ENCODE measurements at places on chromosomes 3 and 15.

GRCh38 chr3:27585429-27585828 is 101.2 kb upstream of the SLC4A7 start:
- peak; percentile 84 for DNase-seq

- no peak for DNase-seq
These were observed 13.5 kb upstream of the MECOM start for GRCh38 chr3:169676925-169677537.

GRCh38 chr15:78264304-78265136 is at the start of gene DNAJA4:
DNAJA4 (plus strand) TSS chr15:78264562; CDS start chr15:78264764, 202 bp downstream.
- DNase-seq, result no peak

- no peak for DNase-seq
These were observed 176.7 kb upstream of the TLE3 start for GRCh38 chr15:70274255-70274880.

GRCh38 chr3:39132096-39133092 is 21.0 kb downstream of the CSRNP1 start:
- no peak for DNase-seq

DNA sequence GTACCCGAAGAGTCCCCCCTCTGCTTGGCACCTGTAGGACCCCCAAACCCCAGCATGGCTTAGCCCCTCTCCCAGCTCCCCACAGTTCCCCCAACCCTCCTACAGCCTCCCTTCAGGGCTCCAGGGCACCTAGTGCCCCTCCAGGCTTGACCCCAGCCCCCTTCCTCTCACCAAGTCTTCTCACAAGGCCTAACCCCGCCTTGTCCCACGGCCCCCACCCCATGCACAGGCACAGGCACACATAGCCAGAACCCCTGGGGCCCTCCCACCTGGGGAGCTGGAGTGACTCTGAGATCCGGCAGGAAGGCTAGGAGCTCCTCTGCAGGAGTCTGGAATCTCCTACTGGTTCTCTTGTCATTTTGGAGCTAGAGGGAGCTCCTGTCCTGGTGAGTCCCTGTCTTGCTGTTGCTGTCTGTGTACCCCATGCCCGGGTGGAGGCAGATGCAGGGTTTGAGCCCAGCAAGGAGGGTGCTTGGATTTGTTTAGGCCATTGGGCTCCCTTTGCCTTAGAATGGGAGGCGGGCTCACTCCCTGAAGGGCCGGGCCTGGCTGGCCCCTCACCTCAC is 39.6 kb downstream of the KLF13 start:
- no peak for DNase-seq

- no peak for DNase-seq
These were observed 9.6 kb upstream of the SMARCC1 start for GRCh38 chr3:47791193-47791855.

DNA sequence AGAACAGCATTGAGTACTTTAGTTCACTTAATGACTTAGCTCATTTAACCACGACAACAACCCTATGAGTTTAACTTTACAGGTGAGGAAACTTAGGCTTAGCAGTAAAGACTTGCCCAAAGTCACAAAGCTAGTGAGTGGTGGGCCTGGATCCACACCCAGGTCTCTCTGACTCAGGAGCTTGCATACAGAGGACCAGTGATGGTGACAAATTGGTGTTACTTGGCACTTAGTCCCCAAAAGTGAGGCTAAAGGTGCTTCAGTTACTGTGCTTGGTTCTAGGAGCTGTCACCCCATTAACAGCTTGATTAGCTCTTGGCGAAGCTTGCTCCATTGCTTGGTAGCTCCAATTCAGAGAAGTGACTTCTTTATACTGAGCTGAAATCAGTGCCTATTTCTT is 6.1 kb downstream of the CELF6 start:
- DNase-seq, result no peak

GRCh38 chr3:147431751-147432150 is 22.6 kb downstream of the ZIC1 start:
- no peak for DNase-seq

GRCh38 chr3:60737633-60738399 is 513.4 kb downstream of the FHIT start:
- DNase-seq, result no peak

DNA sequence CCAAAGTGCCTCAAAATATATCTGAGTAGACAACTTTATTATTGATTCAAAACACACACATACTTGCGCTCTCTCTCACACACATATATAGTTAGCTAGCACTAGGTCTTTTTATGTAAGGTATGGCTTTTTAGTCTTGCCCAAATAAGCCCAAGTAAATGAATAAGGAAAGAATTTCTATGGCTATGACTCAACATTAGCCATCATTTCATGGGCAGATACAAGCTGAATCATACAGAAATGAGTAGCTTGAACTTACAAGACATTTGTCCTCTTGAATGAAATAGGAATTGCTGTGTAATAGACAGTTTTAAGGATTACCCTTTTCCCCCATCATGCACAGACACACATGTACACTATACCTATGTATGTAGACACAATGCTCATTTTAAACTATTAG is 4.9 kb downstream of the CADPS start:
- DNase-seq, result peak; percentile 84

DNA sequence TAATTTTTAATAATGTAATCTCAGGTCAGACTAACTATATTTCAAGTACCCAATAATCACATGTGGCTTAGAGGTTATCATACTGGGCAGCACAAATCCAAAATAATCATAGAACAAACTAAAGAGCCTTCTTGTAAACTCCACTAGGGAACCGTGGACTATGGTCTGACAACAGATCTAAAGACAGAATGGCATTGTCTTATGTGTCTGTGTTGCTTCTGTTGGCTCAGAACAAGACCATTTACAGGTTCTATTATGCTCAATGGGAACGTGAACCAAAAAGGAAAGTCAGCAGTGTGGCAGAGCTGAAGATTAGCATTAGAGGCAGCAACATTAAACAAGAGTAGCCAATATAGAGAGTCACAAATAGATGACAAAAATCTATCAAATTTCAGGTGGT is 74.9 kb downstream of the ETFA start:
- no peak for DNase-seq

- no peak for DNase-seq
These were observed 72.2 kb upstream of the LMOD3 start for GRCh38 chr3:69194431-69195165.
